ENCODE measurements at places on chromosomes 5 and 9.

- no peak for DNase-seq
Observed at GRCh38 chr9:125926936-125927335, 179.8 kb downstream of the PBX3 start.

GRCh38 chr5:56278335-56278753, 45.2 kb upstream of the ANKRD55 start:
- DNase-seq, result no peak

DNA sequence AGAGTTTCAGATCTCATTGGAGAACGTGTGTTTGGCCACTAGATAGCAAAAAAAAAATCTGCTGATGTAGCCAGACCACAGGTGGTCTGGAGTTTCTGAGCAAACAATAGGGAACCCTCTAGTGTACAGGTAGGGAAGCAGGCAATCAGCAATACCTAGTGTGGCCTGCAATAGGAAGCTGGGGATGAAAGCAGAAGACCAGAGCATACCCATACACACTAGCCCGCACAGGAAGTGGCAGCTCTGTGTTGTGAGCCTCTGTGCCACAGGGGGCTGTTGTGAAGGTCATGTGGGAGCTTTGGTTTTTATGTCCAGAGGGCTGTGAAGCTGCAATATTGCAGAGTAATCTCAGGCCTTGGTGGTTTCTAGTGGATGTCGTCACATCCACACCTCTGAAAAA, 81.2 kb downstream of the MTAP start:
- DNase-seq, result no peak

GRCh38 chr9:93039976-93040375, 18.5 kb upstream of the SUSD3 start:
- DNase-seq, result no peak

- DNase-seq, result no peak
Observed at GRCh38 chr5:65359981-65360380, 121.7 kb downstream of the ADAMTS6 start.
